Suprapubic skin (tissue), 4 donors: ENCODE measurements at places on chromosomes 11 and 22. TPM values are rescaled to one million over a fixed set of nuclear protein-coding genes. Genes with fewer than 3 reads are reported as not detected.

The MPPED2 gene
- total RNA-seq = 2.0 TPM

The SNX32 gene
- total RNA-seq = 1.1 TPM

DNA sequence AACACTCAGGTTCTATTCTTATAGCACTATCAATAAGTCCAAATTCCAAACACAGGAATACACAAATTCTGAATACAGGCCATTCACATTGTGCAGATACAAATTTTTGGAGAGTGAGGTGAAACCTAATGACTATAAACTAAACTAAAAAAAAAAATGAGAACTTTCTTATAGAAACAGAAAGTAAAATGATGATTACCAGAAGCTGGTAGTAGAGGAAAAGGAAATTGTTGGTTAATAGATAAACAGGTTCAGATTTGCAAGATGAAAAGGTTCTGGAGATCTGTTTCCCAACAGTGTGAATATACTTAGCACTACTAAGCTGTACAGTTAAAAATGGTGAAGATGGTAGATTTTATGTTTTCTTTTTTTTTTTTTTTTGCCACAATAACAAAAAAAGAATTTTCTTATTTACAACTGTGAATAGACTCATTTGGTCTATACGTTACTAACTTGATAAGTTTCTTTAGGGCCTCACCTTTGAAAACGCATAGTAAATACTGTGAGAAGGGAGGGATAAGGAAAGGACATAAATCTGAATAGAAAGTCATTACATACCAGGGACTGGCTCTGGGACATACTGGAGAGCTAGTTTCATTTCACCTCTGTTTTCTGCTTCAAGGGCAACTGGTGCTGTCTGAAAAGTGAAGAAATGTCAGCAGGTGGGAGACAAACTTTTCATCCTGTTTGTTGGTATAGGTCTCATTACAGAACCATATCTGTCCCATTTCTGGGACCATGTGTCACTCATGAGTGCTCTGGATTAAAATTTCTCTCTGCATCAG, 14.2 kb upstream of the CCDC89 start:
- no peak for DNase-seq

DNA sequence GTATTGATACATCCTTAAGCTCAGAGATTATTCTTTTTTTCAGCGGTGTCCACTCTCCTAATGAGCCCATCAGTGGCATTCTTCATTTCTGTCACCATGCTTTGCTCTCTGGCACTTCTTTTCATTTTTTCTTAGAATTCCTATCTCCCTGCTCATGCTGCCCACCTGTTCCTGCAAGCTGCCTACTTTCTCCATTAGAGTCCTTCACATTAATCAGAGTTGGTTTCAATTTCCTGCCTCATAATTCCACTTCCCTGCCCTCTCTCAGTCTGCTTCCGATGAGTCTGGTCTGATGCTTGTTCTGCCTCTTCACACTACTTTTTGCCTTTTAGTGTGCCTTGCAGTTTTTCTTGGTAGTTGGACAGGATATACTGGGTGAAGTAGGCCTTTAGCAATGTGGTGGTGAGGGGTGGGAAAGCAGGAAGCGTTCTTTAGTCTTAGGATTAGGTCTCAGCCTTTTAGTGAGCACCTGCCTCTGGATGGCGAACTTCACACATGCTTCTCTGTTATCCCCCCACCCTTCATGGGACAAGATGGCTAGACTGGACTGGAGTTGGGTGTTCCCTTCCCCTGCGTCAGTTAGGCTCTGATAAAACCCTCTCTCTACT, 53.6 kb downstream of the CECR2 start:
- no peak for DNase-seq

GRCh38 chr11:58503361-58503856, 4.5 kb downstream of the OR5B21 start:
- DNase-seq = no peak

GRCh38 chr11:71302911-71303310, 50.5 kb upstream of the SHANK2 start:
- DNase-seq = no peak

DNA sequence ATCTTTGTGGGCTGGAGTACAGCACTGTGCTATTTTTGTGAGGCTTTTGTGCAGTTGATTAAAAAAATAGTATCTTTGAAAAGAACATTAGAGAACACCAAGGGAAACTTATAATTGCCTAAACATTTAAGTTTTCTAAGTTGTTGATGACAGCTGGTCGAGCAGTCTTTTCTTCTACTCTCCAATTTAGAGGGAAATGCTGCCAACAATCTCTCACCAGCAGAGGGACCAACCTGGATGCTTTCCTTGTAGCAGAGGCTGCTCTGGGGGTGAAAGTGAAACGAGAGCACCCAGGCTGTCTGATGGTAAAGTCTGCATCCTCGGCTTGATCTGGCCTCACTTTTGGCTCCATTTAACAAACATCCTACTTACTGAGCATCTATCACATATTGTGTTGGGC, 1286.5 kb upstream of the TENM4 start:
- no peak for DNase-seq

- DNase-seq = no peak
Observed at GRCh38 chr22:26893173-26894110, 236.1 kb downstream of the MIAT start.

GRCh38 chr11:105937738-105938137, 84.3 kb downstream of the MSANTD4 start:
- DNase-seq = no peak

- no peak for DNase-seq
Observed at GRCh38 chr11:36108881-36109589, 165.2 kb downstream of the LDLRAD3 start.

GRCh38 chr11:1336836-1337646, 27.6 kb upstream of the TOLLIP start:
- DNase-seq = peak; percentile 83
